ENCODE measurements at places on chromosomes 13 and 19.

DNA sequence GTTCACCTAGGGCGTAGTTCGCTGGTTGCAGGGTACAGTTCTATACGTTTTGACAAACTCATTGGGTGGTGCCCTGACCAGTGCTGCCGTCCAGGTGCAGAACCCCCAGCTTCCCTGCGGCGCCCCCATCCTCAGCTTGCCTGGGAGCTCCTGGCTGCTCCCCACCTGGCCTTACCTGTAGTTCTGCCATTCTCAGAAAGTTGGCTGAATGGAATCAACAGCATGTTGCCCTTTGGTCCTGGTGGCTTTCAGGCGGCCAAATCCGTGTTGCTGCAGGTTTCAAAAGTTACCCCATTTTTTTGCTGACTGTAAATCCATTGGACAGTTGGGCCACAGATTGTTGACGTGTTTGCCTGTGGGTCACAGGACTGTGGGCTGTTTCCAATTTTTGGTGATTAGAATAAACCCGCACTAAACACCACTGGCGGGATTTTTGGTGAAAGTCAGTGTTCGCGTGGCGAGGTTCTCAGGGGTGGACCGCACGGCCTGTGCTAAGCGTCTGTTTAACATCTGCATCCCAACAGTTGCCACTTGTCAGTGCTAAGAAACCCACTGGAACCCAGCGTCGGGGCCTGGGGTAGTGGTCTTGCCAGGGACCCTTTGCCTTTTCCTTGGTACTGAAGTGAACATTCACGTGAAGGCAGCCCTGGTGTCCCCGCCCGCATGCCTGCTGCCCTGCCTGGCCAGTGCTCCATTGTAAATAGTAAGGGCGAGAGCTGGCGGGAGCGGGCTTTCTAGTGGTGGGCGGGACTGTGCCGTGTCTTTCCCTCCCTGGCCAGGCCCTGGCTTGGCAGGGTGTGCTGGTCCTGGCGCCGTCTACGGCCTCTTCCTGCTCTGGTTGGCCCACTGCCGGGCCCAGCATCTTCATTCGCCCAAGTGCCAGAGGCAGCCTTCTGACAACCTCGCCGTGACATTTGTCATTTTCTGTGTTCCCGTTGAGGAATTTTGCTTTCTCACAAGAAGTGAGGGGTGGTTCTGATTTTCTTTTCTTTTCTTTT, 3.3 kb downstream of the DOT1L start:
- DNase-seq: no peak

- no peak for DNase-seq
Observed at GRCh38 chr19:51810223-51810622, 15.3 kb downstream of the FPR3 start.

GRCh38 chr19:4803736-4804695, 12.5 kb downstream of the FEM1A start:
- DNase-seq: no peak

DNA sequence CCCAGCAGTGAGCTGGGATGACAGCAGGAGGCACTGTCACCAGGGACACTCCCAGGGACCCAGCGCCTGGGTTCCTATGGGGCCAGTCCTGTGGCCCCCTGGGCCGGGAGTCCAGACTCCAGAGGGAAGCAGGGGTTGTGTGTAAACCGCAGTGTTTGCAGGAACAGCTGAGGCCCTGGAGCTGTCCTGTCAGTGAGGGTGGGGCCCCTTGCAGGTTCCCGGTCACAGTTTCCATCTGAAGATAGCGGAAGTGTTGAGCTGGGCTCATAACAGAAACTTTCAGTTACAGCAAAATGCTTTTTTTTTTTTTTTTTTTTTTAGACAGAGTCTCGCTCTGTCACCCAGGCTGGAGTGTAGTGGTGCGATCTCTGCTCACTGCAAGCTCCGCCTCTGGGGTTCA, 17.7 kb upstream of the CSNK1G2 start:
- no peak for DNase-seq

DNA sequence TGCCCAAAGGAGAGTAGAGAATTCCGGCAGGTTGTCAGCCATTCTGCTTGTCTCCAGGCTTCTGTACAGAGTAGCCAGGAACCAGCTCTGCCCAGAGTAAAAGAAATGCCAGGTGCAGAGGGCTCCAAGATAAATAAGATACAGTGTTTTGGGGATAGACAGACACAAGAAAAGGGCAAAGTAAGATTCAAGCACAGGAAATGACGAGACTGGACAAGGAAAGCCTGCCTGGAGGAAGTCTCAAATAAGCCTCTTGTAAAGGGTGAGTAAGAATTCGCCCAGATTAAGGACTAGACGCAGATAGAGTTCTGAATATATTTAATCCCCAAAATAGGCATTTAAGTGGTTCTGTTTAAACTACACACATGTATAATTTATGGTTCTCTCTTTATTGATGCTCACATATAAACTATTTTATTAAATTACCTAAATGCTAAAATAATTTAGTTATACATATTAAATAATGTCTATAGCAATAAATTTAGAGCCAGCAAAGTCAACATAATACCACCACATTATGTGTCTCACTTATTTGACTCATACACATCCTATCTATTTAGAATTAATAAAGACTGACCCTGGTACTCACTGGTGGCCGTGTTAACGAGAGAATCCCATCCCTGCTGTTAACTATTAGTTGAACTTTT, 98.4 kb upstream of the RAP2A start:
- no peak for DNase-seq

- DNase-seq: no peak
Observed at GRCh38 chr13:44050450-44051063, 170.9 kb downstream of the LACC1 start.

DNA sequence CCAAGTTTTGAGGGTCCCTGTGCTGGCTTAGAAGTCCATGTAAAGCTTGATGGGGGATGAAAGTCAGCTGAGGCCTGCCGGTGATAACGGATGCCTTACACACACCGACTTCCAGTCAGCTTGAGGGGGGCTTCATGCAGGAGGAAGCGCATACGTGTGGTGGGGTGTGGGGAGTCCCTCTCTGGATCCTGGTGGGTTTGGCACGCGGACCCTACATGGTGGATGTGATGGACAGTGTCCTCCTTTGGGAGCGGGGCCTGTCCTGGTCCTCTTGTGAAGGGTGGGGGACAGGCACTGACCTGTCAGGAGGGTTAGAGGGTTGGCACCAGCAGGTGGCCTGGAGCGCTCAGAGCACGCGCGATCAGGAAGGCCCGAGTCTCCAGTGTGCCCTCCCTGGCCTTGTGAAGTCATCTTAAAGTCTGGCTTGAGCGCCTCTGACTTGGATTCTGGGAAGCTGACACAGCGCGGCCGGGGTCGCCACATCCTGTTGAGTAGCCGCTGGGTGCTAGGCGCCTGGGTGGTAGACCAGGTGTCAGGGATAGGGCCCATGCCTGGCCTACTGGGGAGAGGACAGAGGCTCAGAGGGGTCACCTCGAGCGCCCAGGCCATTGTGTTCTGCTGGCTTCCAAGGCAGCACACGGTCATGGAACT, 2.9 kb downstream of the DAZAP1 start:
- no peak for DNase-seq
